ENCODE measurements at places on chromosomes 12 and 14. TPM values are rescaled to one million over a fixed set of nuclear protein-coding genes. Genes with fewer than 3 reads are reported as not detected.

DNA sequence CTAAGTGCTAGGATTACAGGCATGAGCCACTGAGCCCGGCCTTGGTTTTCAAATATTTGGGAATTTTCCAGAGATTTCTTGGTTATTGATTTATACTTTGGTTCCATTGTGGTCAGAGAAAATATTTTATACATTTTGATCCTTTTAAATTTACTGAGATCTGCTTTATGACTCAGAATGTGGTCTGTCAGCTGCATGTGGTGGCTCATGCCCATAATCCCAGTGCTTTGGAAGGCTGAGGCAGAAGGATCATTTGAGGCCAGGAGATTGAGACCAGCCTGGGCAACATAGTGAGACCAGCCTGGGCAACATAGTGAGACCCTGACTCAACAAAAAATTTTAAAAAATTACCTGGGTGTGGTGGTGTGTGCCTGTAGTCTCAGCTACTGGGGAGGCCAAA lies 49.8 kb downstream of the ADCK1 start:
- DNase-seq, result no peak

- no peak for DNase-seq
These were observed 9.2 kb upstream of the PLBD1 start for GRCh38 chr12:14576896-14577295.

KRT6C gene
- not detected for total RNA-seq

NEUROD4 gene
- total RNA-seq, result not detected

Data from activated CD4-positive, alpha-beta T cell treated with anti-CD3 and anti-CD28 coated beads, Interleukin-2, amount 10 ng/mL, durations not matched to agents 7 days and 5 days (primary cell).